ENCODE measurements at places on chromosomes 13 and 19.

GRCh38 chr19:48728911-48729664 lies 9.6 kb upstream of the MAMSTR start:
- peak; percentile 54 for DNase-seq

GRCh38 chr19:38617764-38618589 lies at the start of gene MAP4K1:
Gene MAP4K1, minus strand, starts transcription at chr19:38617953. Its CDS starts 58 bp downstream, at chr19:38617895.
- no peak for DNase-seq

DNA sequence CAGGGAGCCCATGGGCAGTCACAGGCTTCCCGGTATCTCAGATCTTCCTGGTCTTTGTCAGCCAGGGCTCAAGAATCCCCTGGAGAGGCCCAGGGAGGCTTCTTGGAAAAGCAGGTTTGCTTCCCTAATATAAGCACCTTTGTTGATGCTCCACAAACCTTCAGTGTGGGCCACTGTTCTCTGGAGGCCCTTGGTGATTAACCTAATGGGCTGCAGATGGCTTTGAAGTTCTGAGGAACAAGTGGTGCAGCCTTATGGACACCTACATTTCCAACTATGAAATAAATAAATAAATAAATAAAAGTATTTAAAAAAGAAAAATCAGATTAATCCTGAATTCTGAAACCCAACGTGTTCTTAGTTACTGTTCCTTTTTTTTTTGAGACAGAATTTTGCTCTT lies at the start of gene BSPH1:
TSS of gene BSPH1 (minus strand) at position 101 of the 400 bp plus-strand sequence. CDS start at position 12, 89 bp downstream.
- no peak for DNase-seq

GRCh38 chr19:49128545-49129237 lies 9.3 kb downstream of the PPFIA3 start:
- DNase-seq = no peak

GRCh38 chr19:47112166-47112996 lies 1.2 kb downstream of the ZC3H4 start:
- peak; percentile 88 for DNase-seq

DNA sequence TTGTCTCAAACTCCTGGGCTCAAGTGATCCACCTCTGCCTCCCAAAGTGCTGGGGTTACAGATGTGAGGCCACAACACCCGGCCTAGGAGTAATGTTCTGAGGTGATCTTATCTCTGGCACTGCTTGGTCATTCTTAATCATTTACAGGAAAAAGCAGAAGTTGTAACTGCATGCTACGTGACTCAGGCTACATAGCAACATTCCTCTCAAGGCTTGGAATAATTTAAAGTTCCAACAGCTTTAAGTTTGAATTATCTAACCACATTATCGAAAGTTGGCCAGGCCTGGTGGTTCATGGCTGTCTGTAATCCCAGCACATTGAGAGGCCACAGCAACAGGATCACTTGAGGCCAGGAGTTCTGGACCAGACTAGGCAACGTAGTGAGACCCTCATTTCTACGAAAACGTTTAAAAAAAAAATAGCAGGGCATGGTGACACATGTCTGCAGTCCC lies 3.9 kb upstream of the B9D2 start:
- DNase-seq = peak; percentile 89

DNA sequence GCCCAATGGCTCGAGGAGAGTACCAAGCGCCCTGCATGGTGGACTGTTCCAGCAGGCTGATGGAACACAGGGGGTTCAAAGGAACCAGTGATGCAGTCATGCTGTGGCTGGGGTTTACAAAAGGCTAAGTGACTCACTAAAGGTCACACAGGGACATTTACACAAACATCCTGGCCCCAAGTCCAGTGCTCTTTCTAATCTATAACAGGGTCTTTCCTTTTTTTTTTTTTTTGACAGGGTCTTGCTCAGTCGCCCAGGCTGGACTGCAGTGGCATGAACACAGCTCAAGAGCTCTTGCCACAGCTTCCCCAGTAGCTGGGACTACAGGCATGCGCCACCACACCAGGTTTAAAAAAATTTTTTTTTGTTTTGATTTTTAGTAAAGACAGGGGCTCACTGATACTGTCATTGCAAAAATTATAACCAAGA lies 2.8 kb upstream of the SLC25A15 start:
- peak; percentile 22 for DNase-seq

GRCh38 chr19:16325641-16326400 lies 1.2 kb downstream of the KLF2 start:
- peak; percentile 59 for DNase-seq

GRCh38 chr13:108212886-108213285 lies 2.5 kb downstream of the LIG4 start:
- DNase-seq = no peak

- DNase-seq = no peak
These were observed 633.5 kb upstream of the ATXN8OS start for GRCh38 chr13:69474011-69474685.

- peak; percentile 9 for DNase-seq
These were observed 14.1 kb downstream of the ZNF429 start for GRCh38 chr19:21519488-21519887.

DNA sequence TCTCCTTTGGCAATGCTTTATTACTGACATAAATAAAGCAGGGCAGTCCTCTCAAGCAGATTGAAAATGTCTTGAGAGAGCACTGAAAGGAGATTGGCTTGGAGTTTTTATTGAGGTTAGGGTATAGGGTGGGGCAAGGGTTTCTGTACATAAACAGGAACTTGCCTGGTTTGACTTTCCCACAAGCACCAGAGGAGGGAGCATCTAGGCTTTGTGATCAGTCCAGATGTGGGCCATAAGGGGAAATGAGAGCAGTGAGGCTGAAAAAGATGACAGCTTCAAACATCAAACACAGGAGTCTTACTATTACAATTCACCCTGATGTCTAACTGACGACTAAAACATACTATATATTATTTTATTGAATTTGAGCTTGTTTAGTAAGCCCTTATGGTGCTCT lies 260.9 kb downstream of the MTUS2 start:
- DNase-seq = no peak

GRCh38 chr13:88104576-88104975 lies 433.4 kb downstream of the SLITRK5 start:
- DNase-seq = no peak

GRCh38 chr19:38317104-38317612 lies 1.4 kb upstream of the YIF1B start:
- no peak for DNase-seq

- peak; percentile 40 for DNase-seq
These were observed 79.7 kb upstream of the MBNL2 start for GRCh38 chr13:97142452-97142851.
